ENCODE measurements at places on chromosomes 7 and 10.
A peak's percentile ranks its signal among the peaks of the same experiment; 100 is the strongest.

DNA sequence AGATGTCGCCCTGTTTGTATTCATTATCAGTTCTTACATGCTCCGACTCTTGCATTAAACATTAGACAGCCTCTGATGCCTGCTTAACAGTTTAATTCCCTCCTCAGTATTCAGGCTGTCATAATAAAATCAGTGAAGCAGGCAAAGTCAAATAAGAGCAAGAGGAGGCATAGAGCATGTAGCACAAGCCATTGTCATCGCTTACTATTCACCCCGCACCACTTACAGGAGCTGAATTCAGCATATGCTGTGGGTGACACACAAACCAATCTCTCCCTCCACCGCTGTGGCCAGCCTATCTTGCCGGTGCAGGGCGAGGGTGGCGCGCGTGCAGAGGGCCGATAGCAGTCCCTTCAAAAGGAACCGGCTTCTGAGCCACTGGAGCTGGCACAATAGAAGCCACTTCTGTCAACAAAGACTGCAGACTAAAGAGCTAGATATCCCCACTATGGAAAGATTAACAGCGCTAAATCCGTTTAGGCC is 433.2 kb upstream of the MGMT start:
- DNase-seq = no peak

GRCh38 chr7:1033546-1034145 is 10.7 kb upstream of the GPR146 start:
- no peak for DNase-seq

- peak; percentile 37 for DNase-seq
Observed at GRCh38 chr10:92290076-92290836, 622 bp downstream of the CPEB3 start.

DNA sequence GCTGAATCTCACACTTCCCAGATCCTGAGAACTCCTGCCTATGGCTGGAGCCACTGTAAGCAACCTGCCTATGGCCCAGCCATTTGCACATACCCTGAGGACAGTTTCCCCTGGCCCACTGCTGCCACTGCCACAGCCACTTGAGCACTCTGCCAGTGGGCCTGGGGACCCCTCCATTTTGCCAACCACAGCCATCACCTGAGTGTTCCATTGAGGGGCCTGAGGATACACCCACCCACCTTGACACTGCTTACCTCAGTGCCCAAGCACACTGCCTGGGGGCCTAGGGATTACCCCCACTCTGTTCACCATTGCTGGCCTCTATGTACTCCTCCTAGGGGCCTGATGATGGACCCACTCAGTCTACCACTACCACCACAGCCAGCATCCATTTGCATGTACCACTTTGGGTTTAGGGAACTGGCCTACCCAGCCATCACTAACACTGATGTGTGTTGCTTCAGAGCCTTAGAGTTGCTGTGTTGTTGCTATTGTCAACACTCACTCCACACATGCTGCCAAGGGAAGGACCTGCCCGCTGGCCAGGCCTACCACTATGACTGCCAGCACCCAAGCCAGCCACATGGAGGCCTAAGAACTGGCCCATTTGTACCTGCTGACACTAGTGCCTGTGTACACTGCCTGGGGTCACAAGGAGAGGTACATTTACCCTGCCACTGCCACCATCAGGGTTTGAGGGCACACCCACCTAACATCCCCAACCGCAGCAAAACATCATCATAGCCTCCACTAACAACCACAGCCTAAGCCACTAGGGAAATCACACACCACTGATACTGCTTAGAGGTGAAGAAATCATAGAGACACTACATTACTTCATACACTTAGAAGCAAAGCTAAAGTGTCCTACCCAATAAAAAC is 45.9 kb upstream of the ANTXRL start:
- DNase-seq = no peak

DNA sequence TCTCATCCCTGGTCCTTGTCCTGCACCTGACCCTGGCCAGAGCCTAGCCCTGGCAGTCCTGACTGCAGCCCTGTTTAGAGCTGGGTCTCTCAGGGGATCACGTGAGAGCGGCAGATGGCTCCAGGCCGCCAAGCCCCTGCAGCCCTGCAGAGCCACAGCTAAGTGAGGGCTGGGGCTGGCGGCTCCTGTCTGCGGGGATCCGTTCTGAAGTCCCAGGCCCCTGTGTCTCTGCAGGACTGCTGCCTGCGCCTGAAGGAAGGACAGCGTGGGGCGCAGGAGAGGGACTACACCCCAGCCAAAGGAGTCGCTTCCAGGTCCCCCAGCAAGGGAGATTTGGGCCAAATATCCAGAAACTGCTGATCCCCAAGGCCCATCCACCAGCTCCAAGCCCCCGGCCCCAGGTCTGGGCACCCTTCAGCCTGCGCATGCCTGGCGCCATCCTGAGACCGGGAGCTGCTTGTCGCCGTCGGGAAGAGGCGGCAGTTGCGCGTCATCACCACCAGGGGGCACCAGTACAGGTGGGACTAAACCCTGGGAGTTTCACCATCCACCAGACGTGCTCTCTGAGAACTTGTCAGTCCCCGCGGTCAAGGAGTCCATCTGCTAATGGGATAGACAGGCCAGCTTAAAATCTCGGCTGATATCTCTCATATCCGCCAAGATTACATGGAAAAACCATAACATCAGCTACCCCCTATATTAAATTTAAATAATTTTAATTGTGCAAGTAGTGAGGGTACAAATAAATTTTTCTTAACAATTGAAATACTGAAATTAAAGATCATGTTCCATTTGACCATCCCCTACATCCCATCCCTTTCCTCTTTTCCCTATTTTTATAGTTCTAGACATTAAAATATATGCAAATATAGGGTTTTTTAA is 25.1 kb upstream of the GHRHR start:
- DNase-seq = peak; percentile 88

DNA sequence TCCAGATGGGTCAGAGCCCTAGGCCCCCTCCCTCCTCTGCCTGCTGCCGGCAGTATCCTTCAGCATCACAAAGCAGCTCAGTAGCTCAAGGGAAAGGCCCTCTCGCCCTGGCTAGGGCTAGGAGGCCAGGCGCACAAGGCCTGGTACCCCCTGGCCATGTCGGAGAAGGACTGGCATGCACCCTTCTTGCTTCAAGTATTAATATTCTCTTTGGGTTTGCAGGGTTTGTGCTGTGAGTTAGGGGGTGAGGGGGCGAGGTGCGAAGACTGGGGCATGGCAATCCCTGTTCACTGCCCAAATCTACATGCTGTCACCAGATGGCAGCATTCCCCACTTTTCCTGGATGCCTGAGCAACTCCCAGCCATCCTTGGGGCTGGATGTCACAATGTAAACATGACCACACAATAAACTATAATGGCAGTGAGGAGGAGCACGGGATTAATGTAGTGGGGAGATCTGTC is 105.2 kb downstream of the NEURL1 start:
- peak; percentile 81 for DNase-seq

DNA sequence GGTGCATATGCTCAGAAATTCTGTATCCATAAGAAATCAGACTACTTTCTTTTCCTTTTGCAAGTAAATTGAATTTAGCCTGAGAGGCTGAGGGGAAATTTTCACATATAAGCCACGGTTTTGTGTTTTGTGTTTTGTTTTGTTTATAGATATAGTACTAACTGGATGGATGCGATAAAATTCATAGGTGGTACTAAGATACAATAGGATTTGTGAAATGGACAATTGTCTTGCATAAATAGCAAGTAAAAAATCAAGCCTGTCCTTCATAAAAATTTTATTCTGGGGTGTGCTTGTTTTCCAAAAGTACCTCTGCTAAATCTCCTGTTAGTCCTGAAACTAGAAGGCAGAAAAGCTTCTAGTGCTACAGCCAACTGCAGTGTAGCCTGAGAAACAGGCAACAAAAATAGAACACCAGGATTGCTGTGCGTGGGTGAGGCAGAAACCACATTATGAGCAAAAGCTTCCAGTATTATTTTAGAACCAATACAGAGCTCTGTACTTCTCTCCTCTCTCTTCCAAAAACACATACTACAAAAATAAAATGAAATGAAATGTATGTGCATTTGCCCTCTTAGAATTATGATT is 634 bp upstream of the HDAC9 start:
- DNase-seq = peak; percentile 39

- DNase-seq = no peak
Observed at GRCh38 chr7:76074972-76075370, 27.1 kb downstream of the MDH2 start.

Measured in SK-MEL-5 (cell line).